ENCODE measurements at places on chromosomes 6 and 20.
A peak's percentile ranks its signal among the peaks of the same experiment; 100 is the strongest.

DNA sequence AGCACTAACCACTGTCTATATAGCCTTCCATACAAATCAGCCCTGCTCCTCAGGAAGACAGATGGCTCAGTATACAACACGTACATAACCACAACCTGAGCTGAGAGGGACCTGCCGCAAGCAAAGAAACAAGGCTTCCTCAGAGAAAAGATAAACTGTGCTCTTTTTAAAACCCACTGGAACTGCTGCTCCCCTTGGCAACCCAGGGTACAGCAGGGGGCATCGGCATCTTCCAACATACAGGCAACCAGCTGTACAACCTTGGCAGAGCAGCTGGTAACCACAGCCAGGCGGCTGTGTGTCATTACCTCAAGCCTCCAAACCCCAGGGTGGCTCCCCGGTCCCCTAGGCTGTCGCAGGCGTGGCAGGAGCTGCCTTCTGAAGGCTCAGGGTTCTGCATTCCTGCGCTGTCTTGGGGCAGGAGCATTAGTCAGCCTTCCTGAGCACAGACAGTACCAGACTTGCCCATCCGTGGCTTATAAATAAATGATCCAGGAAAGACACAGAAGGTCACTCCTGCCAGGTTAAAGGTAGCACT lies 249.5 kb downstream of the ADGRG6 start:
- DNase-seq, result peak; percentile 37

- no peak for DNase-seq
Observed at GRCh38 chr6:25176466-25176865, 102.7 kb upstream of the CARMIL1 start.

- no peak for DNase-seq
Observed at GRCh38 chr6:30043744-30044143, 17.3 kb upstream of the POLR1H start.

DNA sequence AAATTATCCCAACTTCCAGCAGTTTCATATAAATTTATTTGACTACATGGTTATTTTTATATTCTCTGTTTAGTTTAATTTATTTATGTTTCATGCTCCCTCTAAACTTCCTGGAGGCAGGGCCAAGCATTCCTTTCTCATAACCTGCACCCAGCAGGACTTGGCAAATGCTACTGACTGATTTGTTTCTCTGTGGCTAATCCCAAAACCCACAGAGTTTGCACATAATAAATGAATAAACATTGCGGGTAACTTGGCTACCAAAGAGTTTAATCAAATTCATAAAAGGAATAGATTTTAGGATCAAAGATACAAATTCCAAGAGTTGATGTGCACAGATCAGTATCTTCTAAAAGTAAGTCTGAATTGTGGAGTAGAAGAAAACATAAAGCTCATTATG lies 239.5 kb downstream of the SLC35F1 start:
- DNase-seq, result no peak

- DNase-seq, result no peak
Observed at GRCh38 chr20:39225978-39226377, 263.8 kb downstream of the DHX35 start.

GRCh38 chr6:19525673-19526072 lies 311.5 kb upstream of the ID4 start:
- no peak for DNase-seq

DNA sequence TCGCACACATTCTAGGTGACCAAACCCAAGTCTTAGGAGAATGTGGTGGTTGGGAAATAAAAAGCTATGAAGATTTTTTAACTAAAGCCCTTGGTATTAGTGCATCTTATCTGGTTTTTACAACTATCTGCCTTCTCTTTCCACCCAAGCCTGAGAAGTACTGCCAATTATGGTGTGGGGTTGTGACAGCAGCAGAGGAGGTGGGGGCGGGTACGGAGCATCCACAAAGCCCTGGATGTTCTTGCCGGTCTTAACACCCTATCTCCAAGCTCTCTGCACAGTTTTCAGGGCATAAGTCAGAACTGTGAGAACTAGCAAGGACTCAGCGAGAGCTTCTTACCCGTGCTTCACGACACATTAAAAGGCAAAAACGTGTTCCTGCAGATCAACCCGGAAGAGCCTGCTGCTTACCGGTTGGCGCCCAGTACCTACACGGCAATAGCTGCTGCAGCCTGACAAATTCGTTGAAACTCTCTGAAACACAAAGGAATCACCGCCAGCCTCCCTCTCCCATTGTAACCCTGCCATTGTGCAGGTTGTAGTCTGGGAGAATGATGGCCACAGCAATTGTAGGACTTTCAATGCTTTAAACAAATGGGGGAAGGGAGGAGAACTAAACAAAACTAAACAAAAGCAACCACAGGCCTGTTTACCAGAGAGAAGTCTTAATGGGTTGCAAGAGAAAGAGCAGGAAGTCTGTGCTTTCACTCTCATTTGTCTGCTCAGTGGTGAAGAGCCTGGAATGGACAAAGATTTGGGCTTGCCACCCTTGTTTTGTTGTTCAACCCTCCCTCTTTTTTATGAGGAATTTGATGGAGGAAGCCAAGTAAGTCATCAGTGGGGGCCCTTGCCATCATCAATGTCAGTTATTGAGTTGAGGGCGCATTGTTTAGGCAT lies 461.0 kb upstream of the JARID2 start:
- DNase-seq, result no peak

DNA sequence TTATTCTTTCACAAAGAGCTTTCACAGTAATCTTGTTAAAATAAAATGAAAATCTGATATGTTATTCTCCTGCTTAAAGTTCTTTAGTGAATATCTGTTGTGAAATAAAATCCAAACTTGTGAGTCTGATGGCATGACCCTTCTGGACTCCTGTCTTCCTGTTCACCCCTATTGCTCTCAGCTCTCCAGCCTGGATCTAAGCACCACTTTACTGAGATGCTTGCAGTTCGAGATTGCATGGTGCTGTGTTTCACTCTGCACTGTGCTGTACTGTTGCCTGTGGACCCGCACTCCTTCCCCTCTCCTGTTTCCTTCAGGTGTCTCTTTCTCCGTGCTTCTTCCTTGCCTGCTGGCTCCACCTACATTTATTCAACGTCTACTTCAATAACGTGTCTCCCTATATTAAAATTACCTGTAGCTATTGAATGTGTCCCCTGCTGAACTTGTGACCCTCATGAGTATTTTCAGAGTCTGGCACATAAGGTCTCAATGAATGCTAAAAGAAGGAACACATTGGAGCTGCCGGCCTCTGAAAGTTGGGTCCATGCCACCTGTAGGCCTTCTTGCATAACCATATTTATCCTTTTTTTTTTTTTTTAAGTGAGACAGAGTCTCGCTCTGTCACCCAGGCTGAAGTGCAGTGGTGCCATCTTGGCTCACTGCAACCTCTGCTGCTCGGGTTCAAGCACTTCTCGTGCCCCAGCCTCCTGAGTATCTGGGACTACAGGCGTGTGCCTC lies 100.1 kb downstream of the ARID1B start:
- DNase-seq, result no peak

DNA sequence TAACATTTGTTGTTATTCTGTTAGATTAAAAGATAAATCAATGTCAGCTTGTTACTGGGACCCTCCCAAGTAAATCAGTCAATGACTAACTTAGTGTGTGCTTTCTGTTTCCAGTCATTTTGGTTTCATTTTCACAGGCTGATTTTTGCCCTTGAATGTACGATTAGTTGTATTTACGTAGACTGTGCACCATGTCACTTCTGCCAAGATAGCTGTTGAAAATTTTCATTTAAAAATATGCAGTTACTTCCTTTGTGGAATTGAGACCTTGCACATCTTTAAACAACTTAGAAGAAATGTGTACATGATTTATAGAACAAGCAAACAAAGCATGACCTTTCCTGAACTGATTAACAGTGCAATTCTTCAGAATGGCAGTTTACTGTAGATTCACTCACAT lies 944.8 kb upstream of the CITED2 start:
- DNase-seq, result no peak

GRCh38 chr20:5031206-5031557 lies 29.9 kb upstream of the SLC23A2 start:
- DNase-seq, result no peak

GRCh38 chr20:1486566-1486965 lies 4.7 kb downstream of the SIRPB2 start:
- no peak for DNase-seq

DNA sequence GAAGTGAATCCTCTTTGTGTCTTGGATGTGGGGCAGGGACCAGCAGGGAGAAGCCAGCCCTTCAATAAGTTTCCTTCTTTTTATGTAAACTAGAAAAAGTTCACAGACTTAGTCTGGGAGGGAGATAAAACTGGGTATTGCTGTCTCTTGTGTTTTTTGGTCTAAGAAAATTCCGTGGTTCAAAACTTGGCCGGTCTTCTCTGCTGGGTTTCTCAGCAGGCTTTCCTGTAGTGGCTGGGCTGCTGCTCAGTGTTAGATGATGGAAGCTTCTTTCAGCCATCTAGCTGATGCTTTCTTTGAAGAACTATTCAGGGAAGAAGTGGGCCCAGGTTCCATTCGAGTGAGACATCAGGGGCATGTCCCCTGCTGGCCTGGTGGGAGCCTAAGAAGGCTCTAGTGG lies 70.7 kb upstream of the SCP2D1 start:
- no peak for DNase-seq

DNA sequence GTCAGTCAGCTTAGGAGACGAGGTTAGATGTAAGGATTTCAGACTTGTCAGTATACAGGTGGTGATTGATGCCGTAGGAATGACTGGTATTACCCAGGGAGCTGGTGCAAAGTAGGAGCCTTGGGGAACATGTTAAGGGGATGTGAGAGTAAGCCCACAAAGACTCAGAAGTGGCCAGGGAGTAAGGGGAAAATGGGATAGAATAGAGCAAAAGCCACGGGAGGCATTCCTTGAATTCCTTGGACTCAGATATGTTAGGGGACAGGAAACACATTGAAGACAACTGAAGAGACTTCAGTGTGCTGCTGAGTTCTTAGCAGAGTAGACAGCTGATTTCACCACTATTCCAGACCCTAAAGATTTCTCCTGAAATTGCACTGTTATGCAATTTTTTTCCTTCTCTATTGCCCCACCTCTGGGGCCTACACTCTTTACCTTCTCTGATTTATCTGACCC lies 1.2 kb upstream of the ACAT2 start:
- DNase-seq, result no peak

- DNase-seq, result no peak
Observed at GRCh38 chr20:47489448-47489872, 12.2 kb upstream of the NCOA3 start.

DNA sequence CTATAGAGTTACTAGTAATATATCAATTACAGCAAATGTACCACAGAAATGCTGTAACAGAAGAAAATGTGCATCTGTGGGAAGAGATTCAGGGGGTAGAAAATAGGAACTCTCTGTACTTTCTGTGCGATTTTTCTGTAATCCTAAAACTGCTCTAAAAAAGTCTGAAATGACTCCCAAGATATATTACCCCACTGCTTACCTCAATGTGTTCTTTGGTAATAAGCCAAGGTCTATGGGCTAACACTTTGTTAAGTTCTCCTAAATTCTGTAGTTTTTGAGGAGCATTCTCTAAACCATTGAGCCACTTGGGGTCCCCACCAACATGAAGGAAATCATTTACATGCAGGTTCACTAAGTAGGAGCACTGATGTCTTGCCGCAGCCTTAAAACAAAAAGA lies 94.4 kb downstream of the SESN1 start:
- no peak for DNase-seq

GRCh38 chr6:104525677-104526322 lies 333.9 kb downstream of the HACE1 start:
- DNase-seq, result peak; percentile 20

DNA sequence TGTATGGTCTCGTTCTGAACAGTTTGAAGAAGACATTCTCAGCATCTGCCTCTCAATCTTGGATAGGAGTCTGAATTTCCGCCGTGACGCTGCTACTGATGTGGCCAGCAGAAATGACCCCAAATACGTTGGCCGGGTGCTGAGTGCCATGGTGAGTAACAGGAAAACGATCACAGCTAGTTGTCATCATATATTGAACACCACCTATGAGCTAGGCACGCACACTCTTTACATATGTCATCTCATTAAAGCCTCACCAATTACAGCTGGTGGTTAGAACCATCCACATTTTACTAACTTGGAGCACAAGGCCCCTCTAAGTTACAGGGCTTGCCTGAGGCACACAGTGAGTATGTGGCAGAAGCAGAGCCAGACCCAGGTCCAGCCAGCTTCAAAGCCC lies 17.1 kb downstream of the TGM3 start:
- no peak for DNase-seq

DNA sequence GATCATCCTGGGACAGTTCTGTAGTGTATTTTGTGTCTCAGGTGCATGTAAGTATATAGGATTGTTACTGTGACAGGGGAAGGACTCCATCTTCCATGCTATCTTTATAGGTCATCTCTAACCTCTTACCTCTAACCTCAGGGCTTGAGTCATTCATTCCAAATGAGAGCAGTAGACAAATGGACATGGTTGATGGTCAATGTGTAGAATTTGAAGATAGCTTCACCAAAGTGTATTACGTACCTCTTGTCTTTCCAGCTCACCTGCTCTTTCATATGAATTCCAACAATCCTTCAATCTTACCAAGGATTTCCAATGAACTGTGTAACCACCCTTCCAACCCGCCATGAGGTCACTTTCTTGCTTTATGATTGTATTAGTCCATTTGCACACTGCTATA lies 8.7 kb upstream of the ADGRG6 start:
- no peak for DNase-seq

DNA sequence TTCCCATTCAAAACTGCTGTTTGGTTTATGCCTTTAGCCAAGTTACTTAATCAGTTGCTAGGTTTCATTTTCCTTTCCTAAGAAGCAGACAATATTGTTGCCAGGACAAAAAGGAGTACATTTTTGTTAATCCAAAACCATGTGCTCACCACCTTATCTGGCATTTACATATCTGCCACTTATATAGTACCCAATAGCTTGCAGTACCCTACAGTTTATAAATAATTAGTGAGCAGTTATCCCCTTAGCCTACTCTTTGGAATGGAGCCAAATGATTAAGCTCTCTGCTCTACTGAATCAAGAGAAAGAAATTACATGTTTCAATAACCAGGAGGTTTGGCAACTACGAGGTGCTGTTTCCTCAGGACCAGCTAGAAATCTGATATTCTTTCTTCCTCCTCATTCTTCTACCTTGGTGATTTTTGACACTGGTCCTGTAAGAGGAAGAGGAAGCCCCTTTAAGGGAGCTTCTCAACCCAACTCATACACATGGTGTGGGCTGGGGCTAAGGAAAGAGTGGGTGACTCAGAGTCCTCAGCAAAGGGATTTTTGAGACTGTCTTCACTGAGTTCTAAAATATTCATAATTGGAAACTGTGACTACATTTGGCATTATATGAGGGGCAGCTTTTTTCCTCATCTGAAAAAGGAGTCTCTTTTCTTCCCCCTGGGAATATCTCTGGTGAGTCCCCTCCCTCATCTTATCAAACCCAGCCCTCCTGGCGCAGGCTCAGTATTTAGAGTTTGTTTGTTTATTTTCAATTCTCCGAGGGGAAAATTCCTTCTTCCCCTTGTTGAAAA lies 1.5 kb downstream of the ZNFX1 start:
- peak; percentile 25 for DNase-seq
